Left renal pelvis (tissue), 4 donors: ENCODE measurements at places on chromosomes 5 and 9. TPM values are rescaled to one million over a fixed set of nuclear protein-coding genes. Genes with fewer than 3 reads are reported as not detected.

ZFR gene
- 132 TPM for polyA plus RNA-seq

RNF180 gene
- 14.5 TPM for polyA plus RNA-seq

PCDHB15 gene
- polyA plus RNA-seq: 16.4 TPM

LOX gene
- 46.8 TPM for polyA plus RNA-seq

SHOC1 gene
- polyA plus RNA-seq: 0.83 TPM

IL33 gene
- polyA plus RNA-seq: 47.0 TPM

HAVCR2 gene
- polyA plus RNA-seq: 5.4 TPM

MPDZ gene
- 54.0 TPM for polyA plus RNA-seq

- DNase-seq: no peak
These were observed 61.7 kb downstream of the MRPS30 start for GRCh38 chr5:44870430-44870829.

GRCh38 chr5:133397990-133398645 is 214.2 kb downstream of the FSTL4 start:
- no peak for DNase-seq

GRCh38 chr5:17360879-17361278 is 137.2 kb upstream of the TAF11L2 start:
- no peak for DNase-seq

DNA sequence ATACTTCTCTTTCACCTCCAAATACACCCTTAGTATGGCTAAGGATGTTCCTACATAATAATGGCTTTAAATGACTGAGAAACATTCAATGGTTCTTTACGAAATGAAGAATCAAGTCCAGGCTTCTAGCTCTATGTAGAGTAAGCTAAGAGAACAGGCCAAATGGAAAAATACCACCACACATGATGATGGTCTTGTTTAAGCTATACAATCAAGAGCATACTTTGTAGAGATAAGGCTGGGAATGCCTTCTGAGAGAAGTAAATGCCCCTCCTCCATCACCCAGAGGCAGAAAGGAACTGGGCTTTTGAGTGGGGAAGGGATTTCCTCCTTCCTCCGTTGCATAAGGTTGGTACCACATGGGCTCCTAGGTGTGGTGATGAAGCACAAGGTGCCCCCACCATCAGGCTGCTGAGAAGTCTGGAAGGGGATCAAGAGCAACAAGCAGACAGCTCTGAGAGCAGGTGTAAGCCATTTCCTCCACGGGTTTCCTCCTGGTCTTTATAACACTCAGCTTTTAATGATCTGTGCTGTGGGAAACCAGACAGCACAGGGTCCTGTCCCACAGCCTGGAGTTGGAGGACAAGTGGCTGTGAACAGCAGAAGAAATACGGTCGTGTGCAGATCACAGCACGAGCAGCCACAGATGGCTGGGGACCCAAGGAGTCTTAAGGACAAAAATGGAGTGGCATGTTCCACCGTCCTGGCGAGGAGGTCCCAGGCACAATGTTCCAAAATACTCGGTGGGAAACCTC is 396.9 kb downstream of the CTNND2 start:
- no peak for DNase-seq

- no peak for DNase-seq
These were observed 29.5 kb downstream of the GDNF start for GRCh38 chr5:37810311-37810710.

GRCh38 chr9:16082796-16083195 is 530.0 kb downstream of the CCDC171 start:
- no peak for DNase-seq

- DNase-seq: no peak
These were observed 1026.9 kb downstream of the PTPRD start for GRCh38 chr9:9585920-9586319.

GRCh38 chr9:16221366-16221765 is 649.1 kb downstream of the BNC2 start:
- no peak for DNase-seq

GRCh38 chr5:106321242-106321641 is 1349.5 kb downstream of the EFNA5 start:
- no peak for DNase-seq

DNA sequence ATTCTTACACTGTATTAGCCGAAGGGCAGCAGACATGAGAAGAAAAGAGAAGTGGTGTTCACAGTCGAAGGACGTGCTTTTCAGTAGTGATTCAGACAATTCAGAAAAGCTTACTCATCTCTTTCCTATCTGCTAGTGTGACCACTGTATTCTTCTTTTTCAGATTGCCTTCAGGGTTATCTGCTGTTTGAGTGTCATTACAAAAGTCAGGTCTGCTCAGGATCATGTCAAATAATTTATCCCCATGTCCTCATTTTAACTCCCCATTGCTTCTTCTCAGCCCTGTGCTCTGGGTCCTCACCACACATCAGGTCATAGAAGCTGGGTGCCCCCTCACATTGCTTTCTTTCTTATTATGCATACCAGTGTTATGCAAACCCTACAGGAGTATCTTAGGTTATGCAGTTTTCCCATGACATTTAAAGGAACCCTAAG is 394.0 kb downstream of the CETN3 start:
- DNase-seq: no peak

GRCh38 chr9:94054716-94055115 is 29.5 kb upstream of the PTPDC1 start:
- no peak for DNase-seq

GRCh38 chr5:153601377-153601776 is 110.9 kb downstream of the GRIA1 start:
- no peak for DNase-seq

GRCh38 chr9:16275795-16276624 is 594.5 kb downstream of the BNC2 start:
- DNase-seq: no peak

DNA sequence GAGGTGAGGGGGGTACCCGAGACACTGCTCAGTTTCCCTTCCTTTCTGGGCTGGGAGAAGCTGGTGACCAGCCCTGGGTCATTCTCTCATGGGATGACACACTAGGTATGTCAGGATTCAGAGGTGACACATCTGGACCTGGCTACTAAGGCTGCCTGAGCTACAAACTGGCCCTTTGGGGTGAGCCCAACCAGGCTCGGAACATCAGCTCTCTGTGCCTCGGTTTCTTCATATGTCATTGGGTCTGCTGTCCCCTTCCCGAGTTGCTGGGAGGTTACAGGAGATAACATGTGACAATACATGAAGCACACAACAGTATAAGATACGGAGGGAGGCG is 11.8 kb downstream of the CARD19 start:
- DNase-seq: no peak

DNA sequence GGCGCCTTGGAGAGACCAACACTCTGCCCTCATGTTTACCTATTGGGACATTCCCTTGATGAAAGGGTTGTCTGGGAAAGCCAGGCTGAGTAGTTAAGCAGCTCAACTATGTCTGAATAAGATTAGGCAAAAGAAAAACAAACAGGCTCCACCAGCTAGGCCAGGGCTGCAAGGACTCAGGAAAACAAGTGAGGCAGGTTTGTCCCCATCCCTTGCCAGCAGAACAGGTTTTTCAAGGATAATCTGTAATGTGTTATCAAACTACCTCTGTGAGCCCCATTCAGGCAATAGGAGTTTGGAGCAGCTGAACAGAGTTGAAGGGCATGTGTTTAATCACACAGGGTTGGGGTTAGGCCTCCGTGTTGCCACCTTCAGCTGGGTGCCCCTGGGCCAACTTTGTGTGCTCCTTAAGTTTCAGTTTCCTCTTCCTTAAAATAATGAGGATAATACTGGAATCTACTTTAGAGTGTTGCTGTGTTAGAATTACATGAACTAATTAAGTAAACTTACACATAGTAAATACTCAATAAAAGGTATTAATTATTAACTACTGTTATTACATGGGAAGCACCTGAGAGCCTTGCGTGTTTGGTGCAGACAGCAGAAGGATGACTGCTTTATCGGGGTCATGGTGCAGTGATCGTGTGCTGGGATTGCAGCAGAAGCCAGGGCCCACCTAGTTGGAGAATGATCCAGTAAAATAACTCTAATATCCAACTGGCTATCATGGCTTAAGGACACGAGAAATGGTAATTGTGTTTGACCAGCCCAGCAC is 72.1 kb upstream of the ATP10B start:
- no peak for DNase-seq

DNA sequence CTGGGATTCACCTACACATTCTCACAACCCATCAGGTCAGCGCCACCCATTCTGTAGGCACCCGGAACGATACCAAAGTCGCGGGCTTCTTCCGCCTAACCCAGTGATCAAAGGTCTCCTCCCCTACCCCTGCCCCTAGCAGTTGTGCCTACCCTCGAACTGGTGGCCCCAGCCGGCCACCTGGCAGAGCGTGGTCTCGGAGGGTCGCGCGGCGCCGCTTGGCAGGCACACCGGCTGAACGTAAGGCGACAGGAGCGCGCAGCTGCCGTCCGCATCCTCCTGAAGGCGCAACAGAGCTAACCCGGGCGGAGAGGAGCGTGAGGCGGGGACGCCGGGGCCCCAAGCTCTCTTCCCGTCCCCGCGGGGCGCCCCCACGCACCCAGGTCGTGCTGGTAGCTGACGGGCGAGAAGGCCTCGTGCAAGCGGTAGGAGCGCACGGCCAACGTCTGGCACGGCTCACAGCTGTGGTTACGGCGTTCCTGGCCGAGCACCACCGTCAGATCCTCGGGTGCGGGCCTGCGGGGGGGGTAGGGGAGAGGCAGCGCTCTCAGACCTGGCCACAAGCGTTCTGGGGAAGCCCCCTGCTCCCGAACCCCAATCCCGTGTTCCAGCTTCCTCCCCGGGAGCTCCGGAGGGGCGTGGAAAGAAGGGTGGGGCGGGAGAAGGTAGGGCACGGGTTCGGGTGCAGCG is 2.8 kb upstream of the PFN3 start:
- DNase-seq: no peak

DNA sequence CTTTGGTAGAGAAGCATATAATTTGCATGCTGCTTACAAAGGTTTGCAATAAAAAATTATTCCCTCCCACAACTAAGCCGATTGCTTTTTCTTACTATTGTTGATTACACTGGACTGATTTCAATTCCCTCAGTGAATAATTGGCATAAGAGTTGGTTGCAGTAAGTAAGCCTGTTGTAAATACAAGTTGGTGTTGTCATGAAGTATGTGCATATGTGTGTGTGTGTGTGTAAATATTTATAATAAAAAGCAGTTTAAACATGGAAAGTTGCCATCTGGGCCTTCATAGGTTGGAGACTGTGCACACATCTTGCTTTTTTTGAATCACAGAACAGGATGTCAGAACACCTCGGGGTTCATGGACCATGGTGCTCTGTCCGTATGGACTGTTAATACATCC is 131.2 kb downstream of the ATP10B start:
- DNase-seq: no peak
